ENCODE measurements at places on chromosomes 4 and X. TPM values are rescaled to one million over a fixed set of nuclear protein-coding genes. Genes with fewer than 3 reads are reported as not detected.

DNA sequence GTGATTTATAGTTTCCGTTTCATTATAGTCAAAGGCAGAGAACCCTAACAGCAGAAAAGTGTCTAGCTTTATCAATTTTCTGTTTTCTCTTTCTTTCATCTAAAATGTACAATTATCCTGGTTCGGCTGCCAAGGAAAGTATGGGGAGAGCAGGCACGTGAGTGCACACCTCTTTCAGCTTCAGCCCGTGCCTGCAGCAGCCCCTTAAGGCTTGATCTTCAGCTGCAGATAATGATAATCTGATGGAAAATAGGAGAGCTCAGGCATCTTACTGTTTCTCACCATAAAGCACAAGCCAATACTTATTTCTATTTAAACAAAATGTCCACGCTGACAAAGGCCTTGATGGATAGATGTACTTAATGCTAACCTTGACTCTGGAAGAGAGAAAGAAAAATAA is 334.4 kb downstream of the UNC5C start:
- no peak for DNase-seq

DNA sequence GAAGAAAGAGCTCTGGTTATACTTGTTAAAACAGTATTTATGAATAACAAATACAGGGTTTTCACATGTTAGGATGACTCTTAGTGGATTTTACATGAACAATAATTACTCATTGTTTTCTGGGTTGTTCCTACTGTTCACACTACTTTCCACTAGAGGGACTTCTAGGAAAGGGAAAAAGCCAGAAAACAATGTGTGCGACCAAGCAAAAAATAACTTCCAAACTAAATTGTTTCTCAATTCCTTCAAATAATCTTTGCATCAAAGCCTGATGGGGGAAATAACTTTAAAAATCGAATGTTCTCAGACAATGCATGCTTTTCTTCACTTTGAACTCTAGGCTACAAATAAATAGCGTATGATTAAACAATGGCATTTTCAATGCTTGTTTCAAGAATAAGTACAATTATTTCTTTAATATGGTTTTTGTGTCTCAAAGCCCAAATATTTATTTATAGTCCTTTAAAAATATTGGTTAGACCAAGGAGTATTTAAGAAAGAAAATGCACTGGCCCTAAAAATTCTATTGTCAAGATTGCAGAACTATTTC is 72.1 kb upstream of the ETNPPL start:
- no peak for DNase-seq

GRCh38 chr4:30380404-30380998 is 339.7 kb upstream of the PCDH7 start:
- DNase-seq = no peak

- no peak for DNase-seq
Measured at GRCh38 chr4:166435449-166435848, 562.4 kb downstream of the TLL1 start.

GRCh38 chr4:168852933-168853713 is 156.9 kb downstream of the CBR4 start:
- no peak for DNase-seq

- DNase-seq = no peak
Measured at GRCh38 chr4:72378901-72379300, 190.1 kb downstream of the ADAMTS3 start.

DNA sequence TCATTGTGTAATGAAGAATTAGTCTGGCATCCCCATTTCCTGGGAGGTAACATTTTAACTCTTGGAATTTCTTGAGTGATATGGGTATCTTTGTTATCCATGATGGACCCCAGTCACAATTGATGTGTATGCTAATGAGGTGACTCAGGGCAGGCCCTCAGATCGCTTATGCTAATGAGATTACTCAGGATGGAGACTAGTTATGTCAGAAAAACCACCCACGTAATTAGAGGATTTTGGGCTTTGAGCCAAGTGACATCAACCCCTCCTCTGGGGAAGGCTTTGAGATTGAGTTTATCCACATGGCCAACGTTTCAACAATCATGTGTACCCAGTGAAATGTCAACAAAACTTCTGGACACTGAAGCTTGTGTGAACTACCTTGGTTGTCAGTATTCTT is 772.7 kb downstream of the STPG2 start:
- DNase-seq = no peak

DNA sequence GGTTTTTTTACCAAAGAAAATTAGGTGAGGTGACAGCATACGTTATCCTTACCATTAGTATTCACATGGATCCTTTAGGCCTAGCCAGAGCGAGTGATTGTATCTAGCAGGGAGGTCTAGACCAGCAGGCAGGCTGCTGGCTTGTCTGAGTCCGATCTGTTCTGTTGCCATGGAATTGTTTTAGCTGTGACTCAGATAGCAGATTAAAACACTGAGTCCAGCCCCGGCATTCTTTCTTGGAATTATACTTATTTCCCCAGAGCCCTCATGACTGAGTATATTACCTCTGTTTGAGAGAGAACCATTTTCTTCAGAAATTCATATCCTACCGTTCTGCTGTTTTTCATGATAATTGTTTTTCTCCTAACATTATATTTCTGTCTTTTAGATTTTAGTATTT is 37.4 kb downstream of the OCRL start:
- no peak for DNase-seq

GRCh38 chrX:123917069-123917468 is 44.4 kb upstream of the STAG2 start:
- no peak for DNase-seq

DNA sequence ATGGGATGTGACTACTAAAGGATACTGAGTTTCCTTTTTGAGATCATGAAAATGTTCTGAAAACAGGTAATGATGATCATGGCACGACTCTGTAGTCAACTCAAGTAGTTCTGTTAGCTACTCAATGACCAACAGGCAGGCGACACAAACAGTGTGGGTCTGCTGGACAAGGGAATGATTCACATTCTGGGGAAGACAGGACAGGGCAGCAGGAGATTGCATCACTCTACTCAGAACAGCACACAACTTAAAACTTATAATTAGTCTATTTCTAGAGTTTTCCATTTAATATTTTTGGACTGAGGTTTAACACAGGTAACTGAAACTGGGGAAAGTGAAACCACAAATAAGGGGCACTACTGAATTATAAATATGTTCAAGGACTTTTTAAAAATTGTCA is 365.2 kb downstream of the PRDM5 start:
- no peak for DNase-seq

GRCh38 chr4:30068234-30068633 is 651.9 kb upstream of the PCDH7 start:
- no peak for DNase-seq

- DNase-seq = no peak
Measured at GRCh38 chrX:34624416-34624815, 32.7 kb downstream of the TMEM47 start.

GRCh38 chr4:135185256-135185655 is 983.7 kb upstream of the PABPC4L start:
- DNase-seq = no peak

LEF1 gene
- 3.1 TPM for total RNA-seq

JAKMIP1 gene
- total RNA-seq = 0.10 TPM

GAGE12E gene
- total RNA-seq = not detected

AMER1 gene
- total RNA-seq = 3.4 TPM

ELOVL6 gene
- total RNA-seq = 6.9 TPM

RENBP gene
- total RNA-seq = 34.5 TPM

NEUROG2 gene
- total RNA-seq = not detected

CT55 gene
- total RNA-seq = not detected

SLC10A4 gene
- total RNA-seq = not detected

Data from mesenteric fat pad (tissue), 1 donor.